ENCODE measurements at places on chromosomes 12 and 14.

GRCh38 chr12:43147878-43148277, 404.1 kb downstream of the ADAMTS20 start:
- DNase-seq: no peak

DNA sequence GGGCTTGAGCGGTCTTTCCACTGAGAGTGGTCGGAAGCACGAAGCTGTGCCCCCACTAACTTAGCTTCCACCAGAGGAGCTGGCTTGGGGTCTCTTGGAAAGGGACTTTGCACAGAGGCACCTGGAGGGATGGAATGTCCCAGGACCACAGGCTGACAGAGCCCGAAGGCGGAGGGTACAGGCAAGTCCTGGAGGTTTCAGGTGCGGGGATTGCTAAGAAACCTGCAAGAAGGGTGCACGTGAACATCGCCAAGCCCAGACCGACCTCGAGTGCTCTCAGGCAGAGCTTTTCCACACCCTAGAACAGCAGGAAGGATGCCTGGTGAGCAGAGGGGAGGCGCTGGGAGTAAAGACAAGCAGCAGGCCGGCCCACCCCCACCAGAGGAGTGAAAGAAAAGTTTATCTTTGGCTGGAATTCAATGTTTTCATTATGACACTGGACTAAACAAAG, 61.6 kb downstream of the SERPINA3 start:
- no peak for DNase-seq

GRCh38 chr14:69281450-69282169, 21.7 kb downstream of the GALNT16 start:
- no peak for DNase-seq

GRCh38 chr12:104751594-104751993, 206.5 kb downstream of the SLC41A2 start:
- no peak for DNase-seq

DNA sequence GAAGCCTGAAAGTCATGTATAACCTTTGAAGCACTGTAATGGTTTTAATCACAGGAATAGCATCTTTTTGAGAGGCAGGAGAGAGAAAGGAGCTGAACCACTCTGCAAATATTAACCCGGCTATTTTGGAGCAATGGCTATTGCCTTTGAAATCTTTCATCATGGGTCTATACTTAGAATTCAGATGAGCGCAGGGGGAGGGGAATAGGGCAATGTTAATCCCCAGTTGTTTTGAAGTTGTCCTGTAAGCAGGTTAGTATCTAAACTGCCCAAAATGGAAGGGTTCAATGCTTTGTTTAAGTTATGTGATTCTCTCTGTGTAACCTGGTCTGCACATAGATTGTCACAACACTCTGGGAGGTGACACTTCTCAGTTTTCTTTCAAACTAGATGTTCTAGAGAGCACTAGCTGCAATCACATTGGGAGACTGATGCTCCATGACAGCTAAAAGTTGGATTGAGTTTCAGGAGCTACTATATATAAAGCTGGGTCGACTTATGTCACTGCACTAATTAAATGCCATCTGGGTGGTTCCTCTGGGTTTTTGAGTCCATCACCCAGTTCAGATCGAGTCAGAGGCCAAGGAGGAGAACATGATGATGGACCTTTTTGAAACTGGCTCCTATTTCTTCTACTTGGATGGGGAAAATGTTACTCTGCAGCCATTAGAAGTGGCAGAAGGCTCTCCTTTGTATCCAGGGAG, at the start of gene MYF6:
MYF6 (plus strand) TSS at position 509 of the 704 bp plus-strand sequence; CDS start at position 595, 86 bp downstream.
- DNase-seq: no peak

GRCh38 chr14:80809663-80810062, 131.9 kb downstream of the CEP128 start:
- no peak for DNase-seq

DNA sequence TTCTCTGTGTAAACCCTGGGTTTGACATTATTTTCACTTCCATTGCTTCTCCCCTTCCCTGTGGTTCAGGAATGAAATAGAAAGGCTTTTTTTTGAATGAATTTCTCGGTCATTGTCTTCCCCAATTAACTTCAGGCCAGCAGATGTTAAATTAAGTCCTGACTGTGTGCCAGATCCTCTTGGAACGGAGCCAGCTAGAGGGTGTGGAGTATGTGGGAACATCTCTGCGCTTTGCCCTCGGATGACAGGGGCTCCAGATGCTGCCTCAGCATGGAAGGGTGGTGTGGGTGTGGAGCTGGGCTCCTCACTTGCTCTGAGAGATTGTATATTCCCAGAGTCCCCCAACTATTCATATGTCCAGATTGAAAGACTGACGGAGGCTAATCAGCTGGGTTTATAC, 13.1 kb downstream of the KRT85 start:
- no peak for DNase-seq

GRCh38 chr14:86311151-86311550, 781.2 kb downstream of the FLRT2 start:
- no peak for DNase-seq

DNA sequence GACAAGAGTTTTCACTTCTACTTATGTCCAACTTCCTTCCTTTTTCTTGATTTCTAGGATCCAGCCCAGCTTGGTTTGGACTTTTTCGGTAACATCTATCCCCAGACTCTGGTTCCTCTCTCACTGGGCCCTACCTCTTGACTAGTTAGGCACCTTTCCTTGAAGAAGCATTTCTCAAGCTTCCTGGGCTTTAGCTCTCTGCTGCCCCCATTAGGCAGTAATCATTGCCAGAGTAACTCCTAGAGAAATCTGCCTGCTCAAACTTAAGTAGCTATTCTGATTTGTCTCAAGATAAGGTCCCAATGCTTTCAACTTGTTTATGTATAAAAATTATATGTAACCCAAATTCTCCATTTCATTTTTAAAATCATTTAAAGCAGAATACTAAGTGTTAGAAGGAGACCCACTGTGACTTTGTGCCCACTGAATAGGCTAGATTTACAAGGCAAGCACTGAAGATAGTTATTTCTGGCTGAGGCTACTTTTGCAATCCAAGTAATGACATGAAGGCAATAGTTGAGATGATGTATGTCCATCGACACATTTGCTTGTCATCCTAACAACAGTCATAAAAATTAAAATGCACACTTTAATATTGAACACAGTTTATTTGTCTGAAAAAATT, 275.0 kb upstream of the G2E3 start:
- peak; percentile 35 for DNase-seq

GRCh38 chr14:105876158-105876557, 349.8 kb downstream of the TMEM121 start:
- DNase-seq: no peak

DNA sequence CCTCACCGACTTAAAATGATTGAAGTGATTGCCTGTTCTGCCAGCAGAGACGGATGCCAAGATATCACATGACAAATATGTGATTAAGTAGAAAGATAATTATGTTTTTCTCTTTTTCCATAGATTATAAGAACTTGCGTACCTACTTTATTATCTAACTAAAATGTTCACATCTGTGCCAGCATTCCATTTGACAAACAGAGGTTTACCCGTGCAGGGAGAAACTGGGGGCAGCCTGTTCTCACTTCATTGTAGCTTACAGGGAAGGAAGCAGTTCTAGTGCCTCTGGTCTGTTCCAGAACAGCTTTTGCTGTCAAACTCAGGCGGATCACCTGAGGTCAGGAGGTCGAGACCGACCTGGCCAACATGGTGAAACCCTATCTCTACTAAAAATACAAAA, 29.6 kb downstream of the CCDC62 start:
- DNase-seq: no peak

GRCh38 chr14:100673085-100673806, 53.4 kb upstream of the DLK1 start:
- DNase-seq: peak; percentile 55

- no peak for DNase-seq
Observed at GRCh38 chr12:286531-287300, 24.1 kb upstream of the SLC6A13 start.

- no peak for DNase-seq
Observed at GRCh38 chr14:29446971-29447370, 480.7 kb downstream of the PRKD1 start.

DNA sequence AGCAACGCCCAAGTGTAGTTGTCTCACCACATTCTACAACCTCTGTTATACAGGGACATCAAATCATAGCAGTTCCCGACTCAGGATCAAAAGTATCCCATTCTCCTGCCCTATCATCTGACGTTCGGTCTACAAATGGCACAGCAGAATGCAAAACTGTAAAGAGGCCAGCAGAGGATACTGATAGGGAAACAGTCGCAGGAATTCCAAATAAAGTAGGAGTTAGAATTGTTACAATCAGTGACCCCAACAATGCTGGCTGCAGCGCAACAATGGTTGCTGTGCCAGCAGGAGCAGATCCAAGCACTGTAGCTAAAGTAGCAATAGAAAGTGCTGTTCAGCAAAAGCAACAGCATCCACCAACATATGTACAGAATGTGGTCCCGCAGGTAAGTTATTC, 123.0 kb downstream of the ARID2 start:
- no peak for DNase-seq

GRCh38 chr12:21155522-21156351, 24.7 kb downstream of the SLCO1B1 start:
- DNase-seq: no peak

DNA sequence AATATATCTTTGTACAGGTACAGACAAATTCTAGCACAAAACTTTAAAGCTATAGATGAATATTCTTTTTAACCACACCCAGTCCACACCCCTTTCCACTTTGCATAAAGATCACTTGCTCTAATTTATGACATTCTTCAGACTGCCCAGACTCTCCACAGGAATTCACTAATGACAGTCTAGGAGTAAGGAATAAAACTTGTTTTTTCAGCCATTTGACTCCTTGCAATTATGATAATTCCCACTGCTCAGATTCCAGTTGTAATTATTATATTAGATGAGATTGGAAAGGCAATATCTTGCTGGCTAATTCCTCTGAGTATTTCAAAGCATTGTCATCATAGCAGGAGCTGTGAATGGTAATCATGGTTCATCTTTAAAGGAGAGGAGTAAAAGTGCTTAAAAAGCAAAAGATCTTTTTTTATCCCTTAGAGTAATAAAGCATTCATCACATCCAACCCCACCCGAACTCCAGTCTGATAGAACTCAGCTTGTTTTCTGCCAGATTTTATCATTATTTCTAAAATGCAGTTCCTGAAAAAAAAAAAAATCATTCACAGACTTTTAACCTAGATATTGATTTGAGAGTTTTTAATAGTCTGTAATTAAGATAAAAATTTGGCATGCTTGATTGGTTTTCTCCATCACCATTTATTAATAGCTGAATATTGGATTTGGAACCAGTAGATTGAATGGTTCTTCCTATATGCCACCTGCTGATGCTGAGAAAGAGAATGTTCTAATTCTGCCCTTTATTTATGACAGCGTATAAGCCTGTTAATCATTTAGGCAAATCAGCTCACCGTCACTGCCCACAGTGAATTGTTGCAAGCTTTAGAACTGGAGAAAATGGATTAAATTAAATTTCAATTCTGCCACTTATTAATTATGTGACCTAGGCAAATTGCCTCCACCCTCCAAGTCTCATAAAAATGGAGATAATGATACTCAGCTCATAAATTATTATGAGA, 93.9 kb upstream of the RASSF8 start:
- DNase-seq: no peak

DNA sequence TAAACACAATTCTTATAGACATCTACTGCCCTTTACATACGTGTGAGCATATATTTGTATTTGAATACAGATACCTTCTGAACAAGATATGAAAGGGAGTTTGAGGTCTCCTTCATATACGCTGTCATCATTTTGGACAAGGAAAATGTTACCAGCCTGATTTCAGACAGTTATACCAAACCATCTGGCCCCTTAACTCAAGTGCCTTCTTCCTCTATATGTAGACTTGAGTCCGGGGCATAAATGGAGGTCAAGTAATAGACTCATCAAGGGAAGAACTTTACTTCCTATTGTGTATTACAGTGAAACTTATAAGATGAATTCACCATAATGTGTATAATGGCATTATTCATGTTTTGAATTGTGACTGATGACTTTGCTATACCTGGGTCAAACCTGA, 52.2 kb downstream of the FAR2 start:
- no peak for DNase-seq
